SJSA1 (cell line): ENCODE measurements at places on chromosomes 3 and 15.

- no peak for DNase-seq
Measured at GRCh38 chr3:98779541-98780335, 16.6 kb downstream of the ST3GAL6 start.

DNA sequence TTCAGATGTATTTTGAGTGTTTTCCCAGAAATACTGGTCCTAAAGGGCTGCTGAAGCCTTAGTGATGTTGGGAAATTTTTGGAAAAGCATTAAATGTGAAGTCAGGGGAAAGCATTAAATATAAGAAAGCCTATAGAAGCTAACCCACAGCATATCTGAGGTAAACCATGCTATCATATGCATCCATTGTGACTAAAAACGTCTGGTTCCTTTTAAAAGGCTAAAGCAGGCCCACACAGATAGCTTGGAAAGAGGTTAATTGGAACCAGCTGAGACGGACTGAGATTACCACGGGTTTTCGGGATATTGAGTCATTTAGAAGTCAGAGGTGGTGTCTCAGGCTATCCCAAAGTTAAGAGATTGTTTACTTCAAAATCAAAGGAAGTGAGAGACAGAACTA is 78.2 kb downstream of the CYP19A1 start:
- DNase-seq = peak; percentile 36

GRCh38 chr3:197434830-197435229 is 120.9 kb downstream of the BDH1 start:
- no peak for DNase-seq

DNA sequence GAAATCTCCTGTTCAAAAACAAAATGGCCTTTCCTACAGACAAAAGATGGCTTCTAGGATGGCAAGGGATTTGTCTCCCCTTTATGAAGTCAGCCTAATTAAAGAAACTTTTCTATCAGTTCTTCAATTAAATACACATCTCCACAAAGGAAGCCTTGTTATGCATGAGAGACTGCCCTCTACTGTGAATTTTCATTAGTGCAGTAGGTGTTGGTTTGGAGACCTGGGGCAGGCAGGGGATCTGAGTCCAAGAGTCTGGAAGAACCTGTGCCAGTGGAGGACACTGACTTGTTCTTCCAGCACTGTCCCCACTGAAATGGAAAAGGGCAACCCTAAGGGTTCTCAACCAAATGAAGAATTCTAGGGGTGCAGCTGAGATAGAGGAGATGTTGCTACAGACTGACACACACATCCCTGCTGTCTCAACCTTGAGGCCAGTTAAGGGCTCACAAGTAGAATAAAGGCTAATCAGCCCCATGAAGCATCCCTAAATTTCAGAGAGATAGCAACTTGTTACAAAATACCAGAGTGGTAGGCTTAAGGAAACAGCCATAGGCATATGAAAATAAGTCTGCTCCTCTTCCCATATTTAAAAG is 174.0 kb upstream of the PRICKLE2 start:
- peak; percentile 72 for DNase-seq

- DNase-seq = peak; percentile 87
Measured at GRCh38 chr3:120558771-120559241, 37.3 kb upstream of the NDUFB4 start.

- no peak for DNase-seq
Measured at GRCh38 chr3:83039422-83039821, 1278.0 kb upstream of the GBE1 start.

- no peak for DNase-seq
Measured at GRCh38 chr15:89521605-89522004, 25.2 kb upstream of the RHCG start.

- no peak for DNase-seq
Measured at GRCh38 chr3:123872621-123873020, 11.5 kb downstream of the MYLK start.

GRCh38 chr3:129553719-129554118 is 10.7 kb downstream of the H1-8 start:
- no peak for DNase-seq

- no peak for DNase-seq
Measured at GRCh38 chr3:187720337-187720670, 17.9 kb upstream of the RTP2 start.

DNA sequence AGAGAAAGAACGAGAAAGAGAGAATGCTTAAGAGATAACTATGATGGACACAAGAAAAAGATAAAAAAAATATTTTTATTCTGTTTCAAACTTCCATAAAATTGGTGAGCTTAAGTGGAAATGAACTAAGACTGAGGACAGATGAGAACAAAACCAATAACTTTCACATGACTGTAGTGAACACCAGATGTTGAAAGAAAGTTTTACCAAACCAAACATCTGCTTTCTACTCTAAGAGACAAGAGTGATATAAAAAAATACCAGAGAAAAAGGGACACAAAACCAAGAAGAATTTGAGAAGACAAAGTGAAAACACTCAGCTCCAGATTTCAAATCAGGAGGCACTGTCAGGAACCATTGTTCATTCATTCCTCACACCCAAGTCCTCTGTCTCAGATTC is 147.9 kb downstream of the IMPG2 start:
- no peak for DNase-seq

- no peak for DNase-seq
Measured at GRCh38 chr3:23916152-23916885, 471 bp downstream of the NKIRAS1 start.

GRCh38 chr3:72100080-72100511 is 315.1 kb upstream of the PROK2 start:
- DNase-seq = no peak

GRCh38 chr3:113565555-113565954 is 33.2 kb downstream of the SIDT1 start:
- no peak for DNase-seq

DNA sequence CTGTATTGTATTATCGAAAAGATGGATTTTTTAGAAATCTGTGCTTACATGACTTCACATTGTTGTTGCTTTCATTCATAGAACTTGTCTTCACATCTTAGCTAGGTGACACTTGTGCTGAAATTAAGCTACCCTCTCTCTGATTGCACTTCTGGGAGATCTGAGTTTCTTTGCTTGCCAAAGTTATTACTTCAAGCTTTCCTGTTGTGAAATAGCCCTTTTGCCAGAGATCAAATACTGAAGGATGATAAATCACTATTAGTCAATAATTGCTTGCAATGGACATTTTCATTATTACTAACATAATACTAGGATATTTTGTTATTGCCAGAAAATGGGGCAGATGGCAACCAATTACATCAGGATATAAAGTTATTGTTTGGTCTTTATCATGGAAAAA is 34.7 kb downstream of the PIK3CA start:
- DNase-seq = no peak

DNA sequence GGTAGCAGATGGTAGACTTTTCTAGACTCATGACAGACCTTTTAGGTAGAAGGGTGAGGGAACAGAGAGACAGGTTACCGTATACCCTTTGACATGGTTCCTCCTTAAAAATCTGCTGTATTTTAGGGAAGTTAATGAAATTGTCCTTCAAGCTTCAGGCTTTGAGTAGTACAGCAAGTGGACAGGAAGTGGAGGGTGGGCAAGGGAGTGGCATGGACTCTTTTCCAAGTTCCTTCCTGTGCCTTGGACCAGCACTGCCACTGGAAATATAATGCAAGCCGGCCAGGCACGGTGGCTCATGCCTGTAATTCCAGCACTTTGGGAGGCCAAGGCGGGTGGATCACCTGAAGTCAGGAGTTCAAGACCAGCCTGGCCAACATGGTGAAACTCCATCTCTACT is 156.1 kb upstream of the LRRFIP2 start:
- DNase-seq = no peak

- no peak for DNase-seq
Measured at GRCh38 chr3:58899953-58900298, 149.9 kb downstream of the CFAP20DC start.

- no peak for DNase-seq
Measured at GRCh38 chr3:150130404-150131100, 159.9 kb upstream of the PFN2 start.

DNA sequence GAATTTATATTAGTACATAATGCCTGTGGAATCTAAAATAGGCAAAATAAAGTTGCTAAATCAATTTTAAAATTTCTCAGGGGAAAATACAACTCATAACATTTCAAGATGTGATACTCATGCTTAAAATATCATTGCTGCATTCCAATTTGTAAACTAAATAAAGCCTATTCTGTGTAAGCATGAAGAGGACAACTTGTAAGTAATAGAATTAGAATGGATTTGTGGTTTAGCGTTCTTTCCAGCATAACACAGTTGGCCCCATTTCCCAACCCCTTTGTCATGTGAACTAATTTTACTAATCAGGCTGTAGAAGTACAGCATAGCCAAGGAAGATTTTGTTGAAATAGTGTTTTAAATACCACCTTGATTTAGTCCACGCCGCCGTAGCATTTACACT is 437.2 kb downstream of the SI start:
- DNase-seq = no peak

DNA sequence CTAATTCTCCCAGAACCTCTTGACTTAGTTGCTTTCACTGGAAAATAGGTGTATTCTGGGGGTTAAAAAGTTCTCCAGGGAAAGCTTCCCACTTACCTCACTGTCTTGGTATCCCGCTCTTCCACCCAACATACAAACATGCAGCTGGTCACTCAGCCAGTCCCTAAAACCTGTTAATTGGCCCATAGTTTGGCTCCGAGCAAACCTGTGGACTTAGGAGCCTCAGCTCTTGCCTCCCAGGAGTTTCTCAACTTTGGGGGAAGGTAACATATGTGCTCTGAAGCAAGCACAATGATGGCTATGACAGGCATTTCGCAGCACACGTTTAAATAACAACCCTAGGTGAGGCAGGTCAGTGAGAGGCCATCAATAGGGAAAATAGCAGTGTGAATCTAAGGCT is 25.8 kb upstream of the LRRFIP2 start:
- no peak for DNase-seq

DNA sequence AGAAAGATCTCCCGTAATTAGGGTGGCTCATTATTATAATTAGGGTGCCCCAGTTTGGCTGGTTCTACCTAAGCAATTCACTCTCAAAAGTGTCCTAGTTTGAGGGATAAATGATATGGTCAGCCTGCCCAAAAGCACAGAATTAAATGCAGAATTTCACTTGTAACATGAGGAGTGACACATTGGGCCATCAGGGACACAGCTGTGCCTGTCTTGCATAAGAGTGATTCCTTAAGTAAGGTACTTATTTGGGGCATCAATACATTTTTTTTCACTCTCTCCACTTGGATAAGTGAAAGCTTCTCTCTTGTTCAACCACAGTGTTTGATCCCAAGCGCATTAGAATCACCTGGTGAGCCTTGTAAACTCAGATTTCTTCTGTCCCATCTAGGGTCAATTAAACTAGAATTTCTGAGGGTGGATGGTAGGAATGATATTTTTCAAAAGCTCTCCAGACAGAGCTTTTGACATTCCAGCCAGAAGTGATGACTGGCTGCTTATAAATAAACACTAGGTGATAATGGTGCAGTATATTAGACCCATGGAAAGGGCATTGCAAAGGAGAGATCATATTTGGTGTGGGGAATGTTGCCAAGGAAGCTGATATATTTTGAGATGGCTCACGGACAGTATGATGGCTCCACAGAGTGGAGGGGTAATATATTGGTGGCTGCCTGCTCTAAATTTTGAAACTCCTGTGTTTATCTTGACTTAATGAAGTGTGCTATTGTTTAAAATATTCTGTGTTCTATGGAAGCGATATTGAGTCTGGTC is 458.1 kb upstream of the RASGRP1 start:
- DNase-seq = no peak

- DNase-seq = no peak
Measured at GRCh38 chr3:99418709-99419108, 219.7 kb upstream of the COL8A1 start.

- DNase-seq = no peak
Measured at GRCh38 chr15:85570336-85570735, 189.9 kb downstream of the AKAP13 start.

DNA sequence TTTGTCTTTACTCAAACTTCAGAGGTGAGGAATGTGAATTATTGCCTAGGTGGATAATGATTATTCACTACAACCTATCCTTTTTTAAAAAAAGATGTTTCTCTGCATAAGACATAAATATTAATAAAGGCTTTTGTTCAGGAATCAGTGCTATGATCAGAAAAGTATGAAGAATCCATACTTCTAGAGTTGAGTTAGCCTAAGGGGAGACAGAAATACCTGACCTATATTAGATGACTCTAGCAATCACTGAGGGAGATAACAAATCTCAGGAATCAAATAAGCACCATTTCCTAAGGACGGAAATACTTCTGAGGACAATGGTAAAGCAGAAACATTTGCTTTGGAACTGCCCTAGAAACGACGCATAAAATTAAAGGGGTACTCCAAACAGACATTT is 763.8 kb downstream of the GBE1 start:
- no peak for DNase-seq

- no peak for DNase-seq
Measured at GRCh38 chr3:107456501-107456900, 66.3 kb upstream of the BBX start.

GRCh38 chr3:108241146-108241545 is 18.9 kb upstream of the IFT57 start:
- no peak for DNase-seq

- no peak for DNase-seq
Measured at GRCh38 chr3:156433910-156434309, 121.0 kb downstream of the SSR3 start.

- no peak for DNase-seq
Measured at GRCh38 chr3:80855482-80855881, 906.0 kb downstream of the GBE1 start.

GRCh38 chr3:159169828-159170227 is 368.0 kb downstream of the MFSD1 start:
- peak; percentile 6 for DNase-seq

DNA sequence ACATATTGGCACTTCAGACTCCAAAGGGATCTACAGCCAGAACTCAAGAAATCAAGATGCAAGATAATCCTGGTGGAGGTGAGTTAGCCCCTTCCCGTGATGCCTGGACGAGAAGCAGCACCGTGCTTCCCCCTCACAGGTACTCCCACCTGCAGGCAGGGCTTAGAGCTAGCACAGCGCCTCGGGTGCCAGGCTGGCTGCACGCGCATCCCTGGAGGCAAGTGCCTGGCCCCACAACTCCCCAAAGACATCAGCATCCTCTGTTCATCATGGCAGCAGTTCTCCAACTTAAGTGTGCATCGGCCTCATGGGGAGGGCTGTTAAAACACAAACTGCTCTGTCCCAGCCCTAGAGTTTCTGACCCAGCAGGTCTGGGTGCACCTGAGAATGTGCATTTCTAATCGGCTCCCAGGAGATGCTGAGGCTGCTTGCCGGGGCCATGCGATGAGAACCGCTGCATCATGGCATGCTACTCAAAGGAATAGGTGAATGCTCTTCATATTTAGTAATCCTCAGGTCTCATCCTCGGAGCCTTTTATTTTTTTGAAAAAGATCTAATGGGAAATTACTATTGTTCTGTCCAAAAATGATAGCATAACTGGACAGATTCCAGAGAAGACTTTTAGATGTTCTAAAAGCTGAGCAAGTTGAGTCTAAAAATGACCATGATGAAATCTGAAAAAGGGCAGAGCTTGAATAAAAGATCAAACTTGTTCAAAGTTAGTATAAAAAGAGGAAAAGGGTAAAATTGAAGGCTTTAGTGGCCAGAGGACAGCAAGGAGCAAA is 244.2 kb downstream of the ADAMTS17 start:
- DNase-seq = no peak
